ENCODE measurements at places on chromosomes 3 and 15.

DNA sequence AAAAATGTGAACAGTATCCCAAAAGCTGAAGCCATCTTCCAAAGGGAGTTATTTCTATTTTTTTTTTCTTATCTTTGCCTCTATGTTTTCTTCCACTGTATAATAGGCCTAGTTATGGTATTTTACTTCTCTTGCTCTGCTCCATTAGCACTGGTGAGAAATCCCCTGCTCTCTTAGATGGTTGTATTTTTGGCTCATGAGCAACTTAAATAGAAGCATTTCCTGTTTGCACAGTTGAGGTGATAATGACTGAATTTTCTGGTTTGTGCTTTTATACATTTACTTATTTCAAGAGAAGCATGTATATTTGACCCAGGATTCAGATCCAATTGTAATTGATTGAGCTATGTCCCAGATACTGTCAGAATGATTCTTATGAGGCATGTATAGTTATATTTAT is 61.6 kb upstream of the CD200R1L start:
- no peak for DNase-seq

- peak; percentile 70 for DNase-seq
Measured at GRCh38 chr3:52310861-52311575, 5.1 kb upstream of the DNAH1 start.

- DNase-seq = no peak
Measured at GRCh38 chr3:12695112-12695511, 31.2 kb upstream of the RAF1 start.

- no peak for DNase-seq
Measured at GRCh38 chr15:67545864-67546263, 3.4 kb downstream of the MAP2K5 start.

DNA sequence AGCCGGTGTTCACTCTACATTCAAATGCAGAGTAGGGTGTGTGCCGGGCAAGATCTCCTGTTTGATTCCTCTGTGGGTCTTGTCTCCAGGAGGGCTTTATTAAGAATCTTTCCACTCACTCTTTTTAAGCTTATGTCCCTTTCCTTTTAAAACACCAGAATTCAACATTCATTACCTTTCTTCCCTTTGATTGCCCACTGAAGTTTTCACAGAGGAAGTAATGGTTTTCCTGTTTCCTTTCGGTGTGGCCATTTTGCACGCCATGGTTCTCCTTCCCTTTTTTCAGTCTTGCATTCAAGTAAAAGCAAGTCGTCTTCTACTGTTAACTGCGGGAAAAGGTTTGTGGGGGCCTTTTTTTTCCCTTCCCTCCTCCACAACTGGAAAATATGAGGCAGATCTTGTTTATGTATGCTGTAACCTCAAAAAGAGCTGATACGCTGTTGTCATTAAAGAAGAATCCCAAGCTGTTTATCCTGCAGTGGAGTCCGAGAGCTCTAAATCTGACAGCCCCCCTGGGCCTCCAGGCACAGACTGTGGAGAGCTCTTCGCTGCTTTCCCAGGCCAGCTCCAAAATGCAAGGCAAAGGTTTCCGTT is 40.5 kb downstream of the FILIP1L start:
- peak; percentile 13 for DNase-seq

DNA sequence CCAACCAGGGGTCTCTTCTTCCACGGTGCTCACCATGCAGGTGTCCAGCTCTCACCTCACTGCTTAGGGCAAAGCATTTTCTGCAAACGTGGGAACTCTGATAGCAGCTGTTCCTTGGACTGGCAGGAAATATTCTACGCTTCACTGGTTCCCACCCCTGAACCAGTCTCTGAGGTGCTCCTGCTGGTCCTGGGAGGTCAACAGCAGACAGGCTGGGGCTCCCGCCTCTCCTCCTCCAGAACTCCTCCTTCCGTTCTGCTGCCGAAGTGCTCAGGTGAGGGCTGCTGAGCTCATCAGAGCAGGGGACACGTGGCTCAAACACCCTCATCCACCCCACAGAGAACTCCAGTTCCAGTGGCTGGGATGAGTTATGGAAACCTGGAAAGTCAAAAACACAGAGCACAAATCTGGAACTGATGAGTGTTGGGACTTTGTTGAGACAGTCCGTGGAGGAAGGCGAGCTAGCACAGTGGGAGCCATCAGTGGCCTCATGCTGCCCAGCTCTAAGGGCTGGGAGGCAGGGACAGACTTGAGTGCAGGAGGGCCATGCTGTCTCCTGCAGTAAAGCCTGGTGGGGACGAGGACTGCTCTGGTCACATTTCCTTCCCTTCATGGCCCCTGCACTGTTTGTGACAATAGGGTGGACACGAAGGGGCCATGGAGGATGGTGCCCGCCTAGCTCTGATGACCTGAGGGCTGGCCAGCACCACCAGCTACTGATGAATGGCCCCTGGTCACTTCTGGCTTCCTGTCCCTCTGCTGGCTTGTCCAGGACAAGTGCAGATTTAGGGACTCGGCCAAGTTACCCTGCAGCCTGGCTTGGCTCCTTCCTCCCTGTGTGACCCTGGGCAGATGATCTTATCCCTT is 137.8 kb downstream of the KLF13 start:
- no peak for DNase-seq

DNA sequence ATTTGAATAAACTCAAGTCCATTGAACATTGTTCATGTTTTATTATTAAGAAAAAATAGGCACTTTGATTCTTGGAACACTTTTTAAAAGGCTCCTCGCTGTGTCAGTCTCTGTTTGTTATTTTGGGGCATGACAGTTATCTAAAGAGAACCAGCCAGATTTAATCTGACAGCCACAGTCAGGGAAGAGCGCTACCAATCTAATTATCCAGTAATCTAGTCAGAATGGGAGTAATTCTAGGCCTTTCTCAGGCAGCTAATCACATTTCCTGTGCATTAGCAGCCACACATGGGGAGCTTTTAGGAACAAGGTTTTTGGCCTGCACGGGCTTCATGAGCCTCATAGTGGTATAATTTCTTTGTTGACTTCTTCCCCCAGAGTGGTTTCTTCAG is 362.2 kb downstream of the RBMS3 start:
- DNase-seq = no peak

GRCh38 chr3:107650788-107651187 is 128.0 kb downstream of the BBX start:
- no peak for DNase-seq

DNA sequence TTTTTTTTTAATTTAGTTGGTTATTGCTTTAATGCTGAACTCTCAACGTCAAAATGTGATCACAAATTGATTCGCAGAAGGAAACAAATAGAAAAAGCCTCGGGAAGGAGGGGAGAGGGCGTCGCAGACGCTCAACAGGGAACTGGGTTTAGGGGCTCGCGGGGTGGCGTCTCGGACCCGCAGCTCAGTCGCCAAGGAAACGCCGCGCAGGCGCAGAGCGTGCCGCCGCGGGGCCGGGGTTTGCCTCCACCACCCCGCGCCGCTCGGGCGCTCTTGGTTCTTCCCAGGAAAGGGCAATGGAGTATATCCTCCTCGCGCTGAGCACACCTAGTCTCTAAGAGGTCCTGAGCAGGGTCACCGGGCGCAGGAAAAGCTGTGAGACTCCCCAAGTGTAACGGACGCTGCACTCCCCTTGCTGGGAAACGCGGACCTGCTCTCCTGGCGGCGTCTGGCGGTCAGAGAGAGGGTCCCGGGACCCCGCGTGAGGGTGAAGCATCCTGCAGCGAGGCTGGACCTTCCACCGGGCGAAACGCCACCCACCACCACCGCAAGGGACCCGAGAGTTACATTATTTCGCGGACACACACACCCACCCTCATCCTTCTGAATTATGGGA is 753 bp downstream of the PLCH1 start:
- DNase-seq = peak; percentile 31

DNA sequence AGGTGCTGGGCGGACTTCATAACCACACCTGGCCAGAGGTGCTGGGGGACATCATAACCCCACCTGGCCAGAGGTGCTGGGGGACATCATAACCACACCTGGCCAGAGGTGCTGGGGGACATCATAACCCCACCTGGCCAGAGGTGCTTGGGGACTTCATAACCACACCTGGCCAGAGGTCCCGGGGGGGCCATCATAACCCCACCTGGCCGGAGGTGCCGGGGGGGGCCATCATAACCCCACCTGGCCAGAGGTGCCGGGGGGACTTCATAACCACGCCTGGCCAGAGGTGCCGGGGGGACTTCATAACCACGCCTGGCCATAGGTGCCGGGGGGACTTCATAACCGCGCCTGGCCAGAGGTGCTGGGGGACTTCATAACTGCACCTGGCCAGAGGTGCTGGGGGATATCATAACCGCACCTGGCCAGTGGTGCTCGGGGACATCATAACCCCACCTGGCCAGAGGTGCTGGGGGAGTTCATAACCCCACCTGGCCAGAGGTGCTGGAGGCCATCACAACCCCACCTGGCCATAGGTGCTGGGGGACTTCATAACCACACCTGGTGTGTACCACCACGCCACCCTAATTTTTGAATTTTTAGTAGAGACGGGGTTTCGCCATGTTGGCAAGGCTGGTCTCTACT is 10.7 kb upstream of the TUBGCP5 start:
- DNase-seq = no peak

- DNase-seq = no peak
Measured at GRCh38 chr3:37054370-37054769, 61.1 kb downstream of the MLH1 start.

GRCh38 chr3:108219336-108219735 is 2.9 kb downstream of the IFT57 start:
- DNase-seq = no peak

DNA sequence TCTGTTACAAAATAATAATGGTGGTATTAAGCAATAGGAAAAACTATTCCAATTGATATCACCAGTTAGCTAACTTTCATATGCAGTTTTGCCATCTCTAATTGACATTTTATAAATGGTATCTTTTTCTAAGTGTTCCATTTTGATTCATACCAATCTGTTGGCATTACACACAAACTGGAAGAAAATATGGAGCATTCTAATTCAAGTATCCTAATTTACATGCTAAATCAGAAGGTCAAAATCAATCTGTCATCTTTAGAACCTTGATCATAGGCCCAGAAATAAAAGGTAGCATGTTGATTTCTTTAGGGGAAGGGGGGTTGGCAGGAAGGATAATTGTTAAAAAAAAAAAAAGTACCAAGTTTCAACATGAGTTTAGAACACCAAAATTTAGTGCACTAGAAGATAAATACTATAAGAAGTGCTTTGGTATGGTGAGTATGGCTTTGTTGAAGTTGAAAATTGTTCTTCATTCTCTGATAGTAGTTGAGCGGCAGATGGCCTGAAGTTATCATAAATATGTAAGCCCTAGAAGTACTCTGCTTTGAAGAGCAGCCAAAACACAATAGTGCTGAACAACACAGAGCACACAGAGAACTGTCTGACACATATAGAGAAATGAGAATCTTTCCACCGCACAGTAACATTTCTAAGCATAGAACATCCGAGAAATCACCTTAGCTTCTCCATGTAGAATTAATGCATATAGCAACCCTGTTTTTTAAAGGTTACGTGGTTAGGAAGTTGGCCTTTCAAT is 130.1 kb downstream of the TAFA4 start:
- DNase-seq = no peak

- no peak for DNase-seq
Measured at GRCh38 chr3:9347081-9347480, 15.8 kb upstream of the THUMPD3 start.

- DNase-seq = no peak
Measured at GRCh38 chr3:122365073-122365472, 18.0 kb downstream of the MIX23 start.

DNA sequence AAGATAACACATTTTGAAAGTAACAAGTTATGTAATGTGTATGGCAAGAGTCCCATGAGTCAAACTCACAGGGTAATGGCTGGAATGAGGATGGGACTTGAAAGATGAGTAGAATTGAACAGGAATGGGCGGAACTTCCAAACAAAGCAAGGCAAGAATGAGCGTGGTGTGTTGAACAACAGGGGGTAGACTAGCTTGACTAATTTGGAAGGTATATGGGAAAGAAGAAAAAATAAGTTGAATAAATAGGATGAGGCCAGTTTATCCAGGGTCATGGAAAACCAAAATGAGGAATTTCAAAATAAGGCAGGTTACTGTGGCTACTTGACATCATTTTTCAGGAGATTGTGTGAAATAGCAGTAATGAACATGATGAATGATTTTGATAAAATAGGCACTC is 2.5 kb upstream of the DPH6 start:
- no peak for DNase-seq

DNA sequence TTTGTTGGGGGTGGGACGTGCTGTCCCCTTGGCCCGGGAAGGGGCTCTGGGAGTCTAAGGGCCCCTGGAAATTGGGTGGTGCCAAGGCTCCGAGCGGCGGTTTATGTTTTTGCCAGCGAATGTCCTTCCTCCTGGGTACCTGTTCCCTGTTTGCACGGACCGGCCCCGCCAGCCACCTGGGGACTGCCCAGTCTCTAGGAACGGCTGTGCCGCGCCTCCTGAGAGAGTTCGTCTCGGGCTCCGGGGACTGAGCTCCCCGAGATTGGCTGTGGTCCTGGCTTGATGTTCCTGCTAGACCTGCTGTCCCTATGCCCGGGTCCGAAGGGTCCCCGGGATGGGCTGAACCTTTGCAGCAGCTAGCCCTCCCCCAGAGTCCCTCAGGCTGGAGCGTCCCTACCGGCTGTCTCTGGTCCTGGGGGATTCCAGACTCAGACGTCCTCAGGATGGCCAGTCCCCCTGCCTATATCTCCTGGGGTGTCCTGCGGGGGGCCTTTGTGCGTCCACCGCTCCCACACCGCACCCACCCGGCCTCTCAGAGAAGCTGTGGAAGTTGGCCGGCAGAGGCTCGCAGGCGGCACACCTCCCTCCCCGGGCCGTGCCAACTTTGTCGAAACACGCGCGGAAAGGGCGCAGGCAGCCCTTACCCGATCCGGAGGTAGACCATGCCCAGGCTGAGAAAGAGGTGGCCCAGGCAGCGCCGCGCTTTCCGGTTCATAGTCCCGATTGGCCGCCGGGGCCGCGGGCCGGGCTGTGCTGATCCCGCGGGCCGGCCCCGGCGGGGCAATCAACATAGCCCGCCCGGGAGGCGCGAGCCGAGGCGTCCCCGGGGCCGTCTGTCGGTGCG is 547 bp downstream of the WNT7A start:
- no peak for DNase-seq

DNA sequence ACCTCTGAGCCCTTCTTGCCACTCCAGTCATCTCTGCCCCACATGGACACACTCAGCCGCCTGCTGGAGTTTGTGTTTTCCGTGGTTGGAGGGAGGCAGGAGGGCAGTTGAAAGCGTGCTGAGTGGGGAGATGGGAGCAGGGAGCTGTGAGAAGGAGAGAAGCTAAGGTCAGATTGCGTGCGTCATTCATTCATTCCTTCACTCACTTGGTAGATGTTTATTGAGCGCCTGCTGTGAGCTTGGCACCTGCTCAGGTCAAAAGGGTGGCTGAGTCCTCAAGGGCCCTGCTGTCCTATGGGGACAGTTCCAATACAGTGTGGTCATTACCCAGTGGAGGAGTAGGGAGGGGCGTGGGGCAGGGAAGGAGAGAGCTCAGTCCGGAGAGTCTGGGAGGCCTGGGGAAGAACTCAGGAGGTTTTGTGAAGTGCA is 23.5 kb downstream of the LIMD1 start:
- no peak for DNase-seq

DNA sequence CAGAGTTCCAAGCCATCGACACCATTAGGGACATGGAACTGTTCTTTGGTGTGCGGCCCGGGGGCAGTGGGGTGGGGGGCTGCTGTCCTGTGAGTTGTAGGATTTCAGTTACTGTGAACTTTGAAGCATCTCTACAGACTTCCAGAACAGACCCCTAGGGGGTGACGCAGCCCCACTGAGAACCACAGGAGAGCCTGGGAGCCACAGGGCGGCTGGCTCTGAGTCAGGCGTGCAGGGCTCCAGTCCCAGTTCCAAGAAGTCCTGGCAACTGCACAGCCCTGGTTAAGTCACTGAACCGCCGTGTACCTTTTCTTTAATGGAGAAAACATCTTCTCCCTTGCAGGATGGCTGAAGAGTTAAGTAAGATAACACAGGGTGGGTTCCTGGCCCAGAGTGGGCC is 23.5 kb upstream of the LRTM1 start:
- DNase-seq = no peak
